Activated naive CD4-positive, alpha-beta T cell treated with anti-CD3 and anti-CD28 coated beads for 36 hours (primary cell): ENCODE measurements at places on chromosomes 12 and 14.

DNA sequence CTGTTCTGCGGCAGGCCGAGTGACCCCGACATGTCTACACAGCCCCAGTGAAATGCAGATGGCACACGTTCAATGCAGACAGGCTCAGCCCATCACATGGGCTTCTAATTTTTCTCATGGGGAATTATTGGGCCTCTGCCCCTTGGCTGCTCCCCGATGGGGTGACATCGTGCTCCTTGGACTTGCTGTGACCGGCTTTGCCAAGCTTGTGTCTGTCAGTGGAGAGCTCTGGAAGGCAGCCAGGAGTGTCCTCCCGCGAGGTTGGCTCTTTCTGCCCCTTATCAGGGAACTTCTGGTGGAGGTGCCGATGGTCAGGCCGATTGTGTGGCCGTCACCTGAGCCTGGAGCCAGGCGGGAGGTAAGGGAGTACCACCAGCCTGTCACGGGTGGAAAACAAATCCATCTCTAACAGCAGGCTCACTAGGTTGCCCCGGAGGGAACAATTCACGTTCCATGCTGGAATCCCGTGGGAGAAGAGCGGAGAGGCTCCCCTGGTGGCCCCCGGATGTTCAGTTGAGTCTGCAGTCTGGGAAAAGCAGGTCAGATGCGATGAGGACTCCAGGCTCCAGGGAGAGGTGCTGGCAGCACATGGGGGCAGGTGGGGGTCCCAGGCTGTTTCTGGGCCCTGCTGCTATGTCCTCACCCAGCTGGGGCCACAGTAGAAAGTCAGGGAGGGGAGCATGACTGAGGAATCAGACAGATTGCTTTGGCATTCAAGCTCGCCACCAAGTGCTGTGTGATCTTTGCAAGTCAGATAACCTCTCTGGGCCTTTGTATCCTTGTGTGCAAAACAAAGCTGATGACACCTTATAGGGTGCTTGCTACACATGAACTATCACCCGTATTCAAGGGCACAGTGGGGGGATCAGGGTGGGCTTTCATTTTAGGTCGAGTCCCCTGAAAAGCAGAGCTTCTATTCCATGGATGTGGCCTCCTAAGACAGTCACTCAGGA lies 43.2 kb upstream of the EML1 start:
- no peak for DNase-seq

- DNase-seq = peak; percentile 54
Measured at GRCh38 chr12:132218915-132219314, 74.7 kb downstream of the NOC4L start.

DNA sequence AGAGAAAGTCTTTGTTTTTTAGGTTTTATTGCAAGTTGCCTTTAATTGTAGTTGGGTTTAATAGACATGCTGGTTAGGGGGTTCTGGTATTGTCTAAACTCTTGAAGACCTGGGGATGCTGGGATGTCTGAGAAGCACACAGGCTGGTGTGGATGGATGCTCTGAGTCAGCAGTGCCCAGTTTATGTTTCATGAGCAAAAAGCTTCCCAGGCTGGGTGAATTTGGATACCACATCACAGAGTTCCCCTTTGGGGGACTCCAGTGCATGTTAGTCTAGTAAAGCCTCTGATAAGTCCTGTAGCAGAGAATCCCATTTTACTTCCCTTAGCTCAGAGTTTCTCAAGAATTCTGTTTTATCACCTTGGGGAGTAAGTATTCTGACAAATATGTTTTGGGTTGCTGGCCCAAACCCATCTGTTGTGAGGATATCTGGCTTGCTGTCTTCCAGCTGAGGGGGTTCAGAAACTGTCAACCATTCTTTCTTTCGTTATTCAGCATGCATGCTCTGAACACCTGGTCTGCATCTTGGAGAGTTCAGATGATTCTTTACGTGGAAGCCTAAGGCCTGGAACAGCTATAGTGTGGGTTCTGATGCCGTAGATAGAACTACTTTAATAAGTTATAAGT lies 509.1 kb downstream of the VRK1 start:
- DNase-seq = peak; percentile 57

DNA sequence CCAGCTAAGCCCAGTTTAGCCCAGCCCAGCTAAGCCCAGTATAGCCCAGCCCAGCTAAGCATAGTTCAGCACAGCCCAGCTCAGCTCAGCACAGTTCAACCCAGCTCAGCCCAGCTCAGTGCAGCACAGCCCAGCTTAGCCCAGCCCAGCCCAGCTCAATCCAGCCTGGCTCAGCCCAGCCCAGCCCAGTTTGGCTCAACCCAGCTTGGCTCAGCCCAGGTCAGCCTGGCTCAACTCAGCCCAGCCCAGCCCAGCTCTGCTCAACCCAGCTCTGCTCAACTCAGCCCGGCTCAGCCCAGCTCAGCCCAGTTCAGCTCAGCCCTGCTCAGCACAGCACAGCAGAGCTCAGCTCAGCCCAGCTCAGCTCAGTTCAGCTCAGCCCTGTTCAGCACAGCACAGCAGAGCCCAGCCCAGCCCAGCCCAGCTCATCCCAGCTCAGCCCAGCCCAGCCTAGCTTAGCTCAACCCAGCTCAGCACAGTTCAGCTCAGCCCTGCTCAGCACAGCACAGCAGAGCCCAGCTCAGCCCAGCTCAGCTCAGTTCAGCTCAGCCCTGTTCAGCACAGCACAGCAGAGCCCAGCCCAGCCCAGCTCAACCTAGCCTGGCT lies 330.9 kb downstream of the TMEM121 start:
- no peak for DNase-seq

GRCh38 chr12:76123259-76124212 lies 39.1 kb upstream of the NAP1L1 start:
- no peak for DNase-seq

- DNase-seq = no peak
Measured at GRCh38 chr14:88821888-88822287, 2.6 kb upstream of the TTC8 start.

DNA sequence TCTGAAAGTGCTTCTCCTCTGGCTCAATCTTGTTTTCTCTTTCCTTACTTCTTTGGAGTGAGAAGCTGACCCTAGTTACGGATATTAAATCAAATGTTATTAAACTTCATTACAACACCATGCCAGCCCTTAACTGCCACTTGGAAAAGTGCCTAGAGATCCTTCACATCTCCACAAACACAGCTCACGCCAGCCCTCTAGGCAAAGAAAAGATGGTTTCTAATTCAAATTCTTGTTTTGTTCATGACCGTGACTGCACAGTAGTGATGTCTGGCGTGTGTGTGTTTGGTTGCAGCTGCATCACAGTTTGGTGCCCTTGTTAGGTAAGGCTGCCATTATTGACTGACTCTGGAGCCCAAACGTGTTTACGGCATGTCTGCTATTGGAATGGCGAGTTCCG lies 113.0 kb downstream of the BEGAIN start:
- no peak for DNase-seq

GRCh38 chr12:103801709-103802585 lies 39.1 kb downstream of the NT5DC3 start:
- no peak for DNase-seq

GRCh38 chr14:89586258-89587135 lies 169.5 kb upstream of the FOXN3 start:
- DNase-seq = peak; percentile 48

DNA sequence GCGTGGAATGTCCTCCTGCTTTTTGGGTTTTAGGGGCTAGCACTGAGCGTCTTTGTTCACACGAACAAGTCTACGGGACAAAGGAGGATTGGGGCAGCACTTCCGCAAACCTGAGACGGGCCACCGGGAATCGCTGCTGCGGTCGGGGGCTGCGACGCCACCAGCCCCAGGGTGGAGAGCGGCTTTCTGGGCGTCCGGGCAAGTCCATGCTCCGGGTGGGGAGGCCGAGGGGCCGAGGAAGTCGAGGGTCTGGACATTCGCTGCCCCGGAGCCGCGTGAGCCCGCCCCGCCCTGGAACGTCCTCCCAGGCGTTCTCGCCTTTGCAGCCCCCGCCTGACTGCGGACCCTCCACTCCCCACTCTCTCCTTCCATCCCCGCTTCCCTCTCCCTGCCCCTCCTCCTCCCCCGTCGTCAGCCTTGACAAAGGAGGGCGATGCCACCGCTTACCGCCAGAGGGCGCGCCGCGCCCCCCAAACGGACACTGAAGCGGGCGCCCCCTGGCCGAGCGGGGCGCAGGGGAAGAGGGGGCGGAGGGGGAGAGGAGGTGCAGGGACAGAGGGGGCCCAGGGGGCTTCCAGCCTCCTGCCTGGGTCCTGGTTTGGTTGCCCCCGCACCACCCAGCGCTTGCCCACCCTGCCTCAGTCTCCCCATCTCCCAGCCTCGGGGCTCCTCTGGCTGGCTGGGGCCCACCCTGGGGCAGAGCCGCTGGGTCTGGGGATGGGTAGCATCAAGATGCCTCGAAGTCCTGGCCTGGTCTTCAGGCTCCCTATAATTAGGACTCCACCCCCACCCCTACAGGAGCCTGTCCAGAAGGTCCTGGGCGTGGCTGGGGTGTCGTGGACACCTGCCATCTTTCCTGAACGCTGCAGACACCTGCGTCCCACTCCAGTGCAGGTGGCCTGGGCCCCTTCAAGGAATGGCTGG lies 39.1 kb upstream of the INF2 start:
- DNase-seq = peak; percentile 74

- peak; percentile 75 for DNase-seq
Measured at GRCh38 chr14:106459971-106460730, 933.8 kb downstream of the TMEM121 start.
